ENCODE measurements at places on chromosomes 1 and 21.

DNA sequence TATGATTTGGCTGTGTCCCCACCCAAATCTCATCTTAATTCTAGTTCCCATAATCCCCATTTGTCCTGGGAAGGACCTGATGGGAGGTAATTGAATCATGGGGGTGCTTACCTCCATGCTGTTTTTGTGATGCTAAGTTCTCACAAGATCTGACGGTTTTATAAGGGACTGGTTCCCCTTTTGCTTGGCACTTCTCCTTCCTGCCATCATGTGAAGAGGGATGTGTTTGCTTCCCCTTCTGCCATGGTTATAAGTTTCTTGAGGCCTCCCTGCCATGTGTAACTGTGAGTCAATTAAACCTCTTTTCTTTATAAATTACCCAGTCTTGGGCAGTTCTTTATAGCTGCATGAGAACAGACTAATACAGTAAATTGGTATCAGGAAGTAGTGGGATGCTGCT is 114.1 kb downstream of the ZNF648 start:
- no peak for DNase-seq

DNA sequence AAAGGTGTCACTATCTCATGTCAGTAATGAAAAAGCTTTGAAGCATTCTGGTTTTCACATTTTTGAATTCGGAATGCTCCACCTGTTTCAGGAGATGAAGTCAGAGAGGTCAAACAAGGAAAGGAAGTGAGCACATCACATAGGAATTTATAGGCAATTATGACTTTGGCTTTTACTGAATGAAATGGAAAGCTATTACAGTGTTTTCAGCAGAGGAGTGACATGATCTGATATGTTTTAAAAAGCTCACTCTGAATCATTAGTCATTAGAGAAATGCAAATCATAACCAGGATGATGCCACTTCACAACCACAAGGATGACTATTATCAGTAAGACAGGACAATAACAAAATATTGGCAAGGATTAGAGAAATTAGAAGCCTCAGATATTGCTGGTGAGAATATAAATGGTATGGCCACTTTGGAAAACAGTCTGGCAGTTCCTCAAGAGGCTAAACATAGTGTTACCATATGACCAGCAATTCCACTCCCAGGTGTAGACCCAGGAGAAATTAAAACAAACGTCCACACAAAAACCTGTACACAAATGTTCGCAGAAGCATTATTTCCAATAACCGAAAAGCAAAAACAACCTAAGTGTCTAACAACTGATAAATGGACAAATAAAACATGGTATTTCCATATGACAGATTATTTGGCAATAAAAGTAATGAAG is 7.5 kb downstream of the TAF1A start:
- no peak for DNase-seq

GRCh38 chr1:43282220-43283195 is 2.9 kb downstream of the C1orf210 start:
- DNase-seq = no peak

DNA sequence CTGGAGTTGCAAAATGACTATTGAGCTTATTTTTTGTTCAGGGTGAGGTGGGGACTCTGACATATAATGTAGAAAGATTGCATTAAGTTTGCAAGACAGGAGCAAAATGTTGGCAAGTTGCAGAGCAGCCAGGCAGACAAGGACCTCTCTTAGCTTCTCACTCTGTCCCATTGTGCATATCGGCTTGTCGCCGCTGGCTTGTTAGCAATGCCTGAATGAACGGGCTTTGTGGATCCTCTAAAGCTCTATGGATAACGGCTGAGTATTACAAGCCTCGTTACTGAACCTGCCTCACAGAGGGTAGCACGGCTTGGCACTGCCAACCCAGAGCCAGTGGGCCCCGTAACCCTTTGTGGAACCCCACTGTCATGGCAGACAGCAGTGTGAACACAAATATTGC is 68.4 kb downstream of the TNR start:
- no peak for DNase-seq

GRCh38 chr21:44982558-44983250 is 42.9 kb downstream of the SLX9 start:
- DNase-seq = no peak

GRCh38 chr1:161000736-161001480 is 20.0 kb downstream of the F11R start:
- no peak for DNase-seq

GRCh38 chr1:230086151-230086550 is 19.1 kb downstream of the GALNT2 start:
- no peak for DNase-seq

DNA sequence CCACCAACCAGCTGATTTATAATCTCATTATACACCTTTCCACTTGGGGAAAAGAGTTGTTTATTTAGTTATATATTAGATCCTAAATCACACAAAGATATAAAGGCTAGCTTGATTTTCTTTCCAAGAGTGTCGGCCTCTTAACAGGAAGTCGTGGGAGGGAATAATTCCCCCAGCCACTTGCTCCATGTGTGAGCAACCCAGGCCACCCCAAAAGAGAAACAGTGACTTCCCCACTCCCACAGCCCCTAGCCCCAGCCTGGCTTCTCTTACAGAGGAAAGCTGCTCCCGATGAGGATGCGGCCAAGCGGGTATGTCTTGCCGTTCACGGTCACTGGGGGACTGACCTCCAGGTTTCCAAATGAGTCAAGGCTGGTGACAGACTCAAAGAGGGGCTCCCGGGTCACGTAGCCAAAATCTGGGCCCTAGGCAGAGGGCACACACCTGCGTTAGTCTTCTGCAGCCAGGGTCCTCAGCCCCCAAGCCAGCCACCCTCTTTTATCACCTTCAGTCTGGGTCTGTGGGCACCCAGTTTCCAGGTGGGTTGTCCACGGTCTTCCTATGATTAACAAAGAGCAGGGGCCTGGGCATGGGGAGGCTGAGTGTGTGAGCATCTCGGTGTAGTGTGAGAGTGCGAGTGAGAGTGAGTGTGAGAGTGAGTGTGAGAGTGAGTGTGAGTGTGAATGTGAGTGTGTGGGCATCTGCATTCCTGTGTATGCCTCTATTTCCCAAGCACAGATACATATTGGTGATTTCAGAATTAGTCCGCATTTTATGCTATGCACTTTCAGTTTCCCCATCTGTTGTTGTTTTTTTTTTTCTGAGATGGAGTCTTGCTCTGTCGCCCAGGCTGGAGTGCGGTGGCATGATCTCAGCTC is 25.4 kb upstream of the SDHB start:
- DNase-seq = no peak

DNA sequence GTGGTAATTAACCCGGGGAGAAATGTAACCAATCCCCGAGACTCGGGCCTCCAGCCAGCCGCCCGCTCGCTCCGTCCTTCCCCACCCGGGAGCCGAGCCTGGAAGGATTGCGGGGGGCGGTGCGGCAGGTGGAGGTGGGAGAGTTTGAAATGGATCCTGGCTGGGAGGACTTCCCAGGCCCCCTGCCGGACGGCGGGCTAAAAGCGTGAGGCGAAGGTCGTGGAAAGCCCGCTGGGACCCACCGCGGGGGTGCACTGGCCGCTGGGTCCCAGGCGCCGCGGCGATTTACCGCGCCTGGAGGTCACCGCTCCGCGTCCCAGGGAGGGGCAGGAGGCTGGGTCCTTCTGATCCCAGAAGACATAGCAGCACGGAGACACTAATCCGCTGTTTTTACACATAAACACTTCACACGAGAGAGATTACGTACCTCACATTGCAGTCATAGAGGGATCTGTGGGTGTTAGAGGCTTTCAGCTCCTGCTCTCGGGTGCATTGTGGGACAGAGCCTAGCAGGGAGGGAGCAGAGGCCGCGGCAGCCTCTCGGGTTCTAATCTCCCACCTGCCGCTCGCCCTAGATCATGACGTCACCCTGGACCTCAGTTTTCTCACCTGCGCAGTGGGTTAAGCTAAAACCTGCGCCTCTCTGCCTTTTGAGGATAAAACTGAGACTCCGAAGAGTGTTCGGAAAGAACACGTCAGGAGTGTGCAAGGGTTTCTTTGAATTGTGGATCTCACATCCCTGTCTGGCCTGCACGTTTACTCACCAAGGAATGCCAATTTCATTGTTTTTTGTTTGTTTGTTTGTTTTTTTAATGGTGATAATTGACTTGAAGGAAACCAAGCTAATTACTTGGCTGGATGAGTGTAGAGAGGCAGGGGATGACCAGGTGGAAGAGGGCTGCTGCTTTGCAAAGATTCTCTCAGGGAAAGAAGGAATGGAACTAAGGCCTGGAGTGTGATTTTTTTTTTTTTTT is 17.1 kb upstream of the TMEM9 start:
- DNase-seq = peak; percentile 6

DNA sequence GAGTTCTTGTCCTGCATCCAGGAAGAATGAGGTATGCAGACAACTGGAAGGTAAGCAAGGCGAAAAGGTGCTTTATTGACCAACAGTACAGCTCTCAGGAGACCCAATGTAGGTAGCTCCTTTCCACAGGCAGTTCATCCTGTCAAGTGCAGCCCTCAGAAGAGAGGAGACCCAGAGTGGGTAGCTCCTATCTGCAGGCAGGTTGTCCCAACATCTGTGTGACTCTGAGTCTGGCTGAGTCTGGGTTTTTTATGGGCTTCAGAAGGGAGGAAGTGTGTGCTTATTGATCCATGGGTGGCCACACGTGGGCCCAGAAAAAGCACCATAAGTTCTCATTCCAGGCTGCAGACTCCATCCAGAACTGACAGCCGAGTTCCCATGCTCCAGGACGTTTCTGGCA is 34.0 kb downstream of the ZNF691 start:
- no peak for DNase-seq

DNA sequence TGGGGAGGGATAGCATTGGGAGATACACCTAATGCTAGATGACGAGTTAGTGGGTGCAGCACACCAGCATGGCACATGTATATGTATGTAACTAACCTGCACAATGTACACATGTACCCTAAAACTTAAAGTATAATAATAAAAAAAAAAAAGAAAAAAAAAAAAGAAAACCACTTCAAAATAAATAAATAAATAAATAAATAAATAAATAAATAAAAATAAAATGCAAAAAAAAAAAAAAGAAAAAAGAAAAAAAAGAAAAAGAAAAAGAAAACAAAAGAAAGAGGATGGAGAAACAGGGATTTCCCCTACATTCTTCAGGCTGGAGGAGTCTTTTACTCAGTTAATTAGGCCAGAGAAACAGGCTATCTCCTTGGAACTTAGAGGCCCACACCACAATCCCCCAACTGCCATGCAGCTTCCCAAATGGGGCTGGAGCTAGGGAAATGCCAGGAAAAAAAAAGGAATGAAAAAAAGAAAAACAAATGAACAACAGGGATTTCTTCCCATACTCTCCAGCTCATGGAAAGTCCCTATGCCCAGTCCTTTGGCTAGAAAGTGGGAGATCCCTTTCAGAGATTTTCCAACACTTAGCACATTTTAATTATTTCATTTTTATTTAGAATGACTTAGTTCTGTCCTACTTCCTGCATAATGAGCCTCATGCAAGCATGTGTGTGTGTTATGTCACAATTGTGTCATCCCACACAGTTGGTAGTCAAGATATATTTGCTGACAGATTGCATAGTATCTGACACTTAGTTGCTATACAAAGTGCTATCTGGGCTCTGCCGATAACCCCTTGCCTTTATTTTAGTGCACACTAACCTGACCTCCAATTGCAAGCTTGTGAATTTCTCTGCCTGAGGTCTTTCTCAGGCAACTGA is 486.4 kb downstream of the PLPP3 start:
- no peak for DNase-seq

- no peak for DNase-seq
These were observed 1.3 kb downstream of the GPSM2 start for GRCh38 chr1:108878160-108878469.

DNA sequence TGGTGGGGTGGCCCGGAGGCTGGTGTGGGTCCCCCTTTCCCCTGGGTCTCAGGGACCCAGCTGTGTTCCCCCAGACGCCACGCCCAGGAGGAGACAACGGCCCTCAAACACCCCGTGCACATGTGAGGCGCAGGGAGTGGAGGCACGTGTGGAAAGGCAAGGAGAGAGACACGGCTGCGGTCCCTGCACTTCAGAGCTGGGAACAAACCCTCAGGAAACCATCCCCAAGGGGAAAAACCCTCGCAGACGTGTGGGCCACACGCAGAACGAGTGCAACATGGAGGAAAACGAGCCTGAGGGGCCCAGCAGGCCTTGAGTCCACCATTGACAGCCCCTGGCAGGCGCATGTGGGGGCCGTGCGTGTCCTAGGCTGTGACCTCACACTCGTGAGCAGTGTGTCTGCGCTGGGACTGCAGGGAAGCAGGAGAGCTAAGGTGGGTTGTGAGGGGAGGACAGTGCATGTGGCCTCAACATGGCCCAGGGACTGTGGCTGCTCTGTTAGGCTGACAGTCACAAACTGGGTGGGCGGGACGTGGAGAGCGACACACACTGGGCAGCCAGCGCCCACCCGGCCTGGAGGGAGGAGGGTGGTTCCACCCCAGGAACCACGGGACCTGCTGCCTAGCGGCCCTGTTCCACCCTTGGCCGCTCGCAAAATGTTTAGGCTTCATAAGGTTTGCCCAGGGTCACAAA is 20.0 kb downstream of the ITGB2 start:
- DNase-seq = no peak

DNA sequence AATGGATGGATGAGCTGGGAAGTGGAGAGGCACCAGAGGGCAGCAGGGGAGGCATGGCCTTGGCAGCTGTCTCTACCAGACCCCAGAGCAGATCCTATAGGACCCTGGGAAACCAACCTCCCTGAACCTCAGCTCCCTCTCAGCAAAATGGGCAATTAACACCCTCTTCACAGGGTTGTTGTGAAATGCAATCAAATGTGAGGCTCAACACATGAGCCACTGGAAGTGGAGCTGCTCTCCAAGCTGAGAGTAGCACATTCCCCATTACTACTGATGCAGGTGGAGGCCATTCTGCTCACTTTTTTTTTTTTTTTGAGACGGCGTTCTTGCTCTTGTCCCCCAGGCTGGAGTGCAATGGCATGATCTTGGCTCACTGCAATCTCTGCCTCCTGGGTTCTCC is 6.5 kb upstream of the SYNC start:
- DNase-seq = no peak

DNA sequence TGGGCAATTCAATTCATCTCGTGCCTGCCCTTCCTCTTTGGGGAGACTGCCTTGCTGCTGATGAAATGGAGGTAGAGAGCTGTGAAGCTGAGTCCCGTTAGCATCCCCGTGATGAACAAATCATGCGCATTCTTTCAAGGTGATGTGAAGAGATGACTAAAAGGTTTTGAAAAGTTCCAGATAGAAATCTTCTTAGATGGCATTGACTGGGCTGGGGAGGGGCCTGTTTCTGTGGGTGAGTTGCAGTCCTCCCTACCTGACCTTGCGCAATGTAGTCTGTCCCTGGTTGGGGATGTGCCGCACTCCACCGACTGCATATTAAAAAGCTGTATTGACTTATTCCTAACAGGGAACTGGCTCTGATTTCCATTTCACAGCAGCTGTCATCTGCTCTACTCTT is 49.6 kb downstream of the ST6GALNAC3 start:
- DNase-seq = no peak

- no peak for DNase-seq
These were observed 190.7 kb upstream of the ESRRG start for GRCh38 chr1:216913976-216914375.

Data from activated effector memory CD4-positive, alpha-beta T cell treated with Interleukin-2 at 50 U/mL for 16 hours (primary cell).